HFF-Myc (cell line): ENCODE measurements at places on chromosomes 11 and 22.

DNA sequence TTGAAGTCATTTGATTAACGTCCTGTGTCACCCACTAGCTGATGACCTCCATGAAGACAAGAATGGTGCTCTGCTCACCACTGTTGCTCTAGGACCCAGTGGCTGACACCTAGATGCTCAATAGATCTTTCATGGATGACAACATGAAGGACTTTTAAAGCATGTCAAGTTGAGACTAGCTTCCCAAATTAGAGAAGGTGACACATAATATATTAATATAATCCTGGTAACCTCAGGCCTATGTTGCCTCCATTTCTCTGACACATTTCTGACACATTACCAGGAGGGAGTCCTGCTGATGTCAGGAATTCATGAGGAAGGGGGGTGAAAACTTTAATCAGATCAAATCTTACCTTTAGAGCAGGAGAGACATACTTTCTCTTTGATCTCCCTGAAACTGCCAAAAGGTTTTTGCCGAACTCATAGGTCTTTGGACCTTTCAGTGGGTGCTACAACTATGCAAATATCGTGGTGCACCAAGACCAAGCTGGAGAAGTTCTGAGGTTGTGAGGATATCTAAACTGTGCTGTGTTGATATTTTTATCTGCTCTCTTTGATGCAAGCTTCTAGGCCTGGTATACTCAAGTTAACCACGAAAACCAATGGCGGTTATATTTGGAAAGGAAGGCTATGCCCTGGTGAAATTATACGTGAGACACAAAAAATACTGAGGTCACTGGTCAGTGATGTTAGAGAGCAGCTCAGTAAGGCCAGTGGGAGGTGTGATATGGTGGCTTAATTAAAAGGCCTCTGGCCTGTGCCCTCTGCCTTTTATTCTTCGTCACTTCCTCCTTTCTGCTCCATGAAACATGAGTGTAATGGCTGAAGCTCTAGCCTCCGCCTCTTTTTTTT lies 13.2 kb upstream of the AMPD3 start:
- no peak for DNase-seq

- no peak for DNase-seq
Observed at GRCh38 chr11:66856496-66857233, at the start of gene LRFN4. LRFN4 (plus strand) TSS chr11:66857064; CDS start chr11:66857745, 681 bp downstream.

GRCh38 chr11:2818021-2818420 lies 67.6 kb downstream of the CDKN1C start:
- DNase-seq = no peak

DNA sequence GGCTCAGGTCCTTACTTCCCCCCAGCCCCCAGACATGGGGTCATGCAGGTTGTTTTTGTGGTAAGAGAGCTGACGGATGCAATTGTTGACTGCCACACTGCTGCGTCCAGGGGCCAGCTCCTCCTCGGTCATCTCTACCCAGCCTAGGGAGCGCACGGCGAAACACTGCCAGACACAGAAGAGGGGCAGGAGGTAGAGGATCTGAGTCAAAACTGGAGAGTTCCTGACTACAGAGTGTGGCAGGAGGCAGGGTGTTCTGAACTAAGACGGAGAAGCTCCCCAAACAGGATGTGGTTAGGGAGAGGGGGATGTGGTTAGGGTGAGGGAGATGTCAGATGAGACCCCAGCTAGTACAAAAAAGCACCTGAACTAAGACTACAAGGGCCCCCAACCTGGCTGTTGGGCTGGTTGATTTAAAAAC lies 12.3 kb downstream of the SMPD1 start:
- DNase-seq = no peak

GRCh38 chr22:31544481-31545480 lies 48.4 kb downstream of the SFI1 start:
- no peak for DNase-seq

- no peak for DNase-seq
Observed at GRCh38 chr11:6695377-6695776, 12.2 kb upstream of the MRPL17 start.

DNA sequence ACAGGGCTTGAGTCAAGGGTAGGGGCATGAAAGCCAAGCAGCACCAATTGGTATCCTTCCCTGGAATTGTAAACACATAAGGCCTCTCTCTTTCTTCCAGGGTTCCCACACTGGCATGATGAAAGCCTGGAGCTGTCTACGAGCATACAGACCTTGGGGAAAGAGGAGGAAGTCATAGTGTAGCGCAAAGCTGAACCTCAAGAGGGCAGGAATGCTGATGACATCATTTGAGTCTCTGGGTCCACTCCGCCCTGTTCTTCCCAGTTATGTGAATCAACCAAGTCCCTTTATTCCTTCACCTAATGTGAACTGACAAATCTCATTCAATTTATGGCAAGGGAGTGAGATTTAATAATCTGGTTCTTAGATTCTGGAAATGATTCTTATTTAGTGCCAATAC lies 266.4 kb upstream of the NCAM1 start:
- DNase-seq = no peak

DNA sequence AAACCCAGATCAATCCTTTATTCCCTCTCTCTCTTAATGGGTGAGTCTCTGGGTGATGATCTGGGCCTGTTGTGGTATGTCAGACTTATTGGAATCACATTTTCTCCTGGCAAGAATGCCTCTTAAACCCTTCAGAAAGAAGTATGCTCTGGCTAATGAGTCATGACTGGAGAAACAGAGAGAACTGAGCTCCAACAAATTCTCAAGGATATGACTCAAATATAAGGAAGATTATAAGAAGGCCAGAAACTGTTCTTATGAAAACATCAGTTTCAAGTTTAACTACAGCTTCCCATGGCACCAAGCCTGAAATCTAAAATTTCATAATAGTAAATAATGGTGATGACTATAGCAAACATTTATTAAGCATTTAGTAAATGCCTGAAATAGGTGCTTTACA lies 83.9 kb downstream of the OR5AK2 start:
- DNase-seq = peak; percentile 21

DNA sequence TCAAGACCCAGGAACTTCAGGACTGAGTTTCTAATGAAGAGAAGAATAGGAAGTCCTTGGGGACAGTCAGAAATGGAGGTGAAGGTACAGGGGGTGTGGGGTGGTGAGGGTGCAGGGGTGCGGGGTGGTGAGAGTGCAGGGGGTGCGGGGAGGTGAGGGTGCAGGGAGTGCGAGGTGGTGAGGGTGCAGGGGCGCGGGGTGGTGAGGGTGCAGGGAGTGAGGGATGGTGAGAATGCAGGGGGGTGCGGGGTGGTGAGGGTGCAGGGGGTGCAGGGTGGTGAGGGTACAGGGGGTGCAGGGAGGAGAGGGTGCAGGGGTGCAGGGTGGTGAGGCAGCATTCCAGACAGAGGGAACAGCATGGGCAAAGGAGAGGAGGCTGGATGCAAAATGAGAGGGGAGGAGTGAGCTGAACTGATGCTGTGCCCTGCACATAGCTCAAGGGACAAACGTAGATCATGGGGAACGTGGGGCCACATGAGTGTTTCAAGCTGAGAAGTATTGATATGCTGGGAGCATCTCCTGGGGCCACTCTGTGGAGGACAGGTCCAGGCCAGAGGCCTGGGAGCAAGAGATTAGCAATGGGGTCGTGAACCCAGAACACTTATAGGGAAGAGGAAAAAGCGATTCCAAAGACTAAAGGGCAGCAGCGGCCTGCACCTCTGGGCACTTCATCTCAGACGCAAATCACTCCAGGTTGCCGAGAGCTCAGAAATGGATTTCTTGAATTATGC lies 23.7 kb upstream of the DAGLA start:
- DNase-seq = no peak

GRCh38 chr22:41243361-41243760 lies 2.6 kb upstream of the CHADL start:
- no peak for DNase-seq

GRCh38 chr11:60844045-60844869 lies 2.3 kb downstream of the CCDC86 start:
- DNase-seq = no peak

DNA sequence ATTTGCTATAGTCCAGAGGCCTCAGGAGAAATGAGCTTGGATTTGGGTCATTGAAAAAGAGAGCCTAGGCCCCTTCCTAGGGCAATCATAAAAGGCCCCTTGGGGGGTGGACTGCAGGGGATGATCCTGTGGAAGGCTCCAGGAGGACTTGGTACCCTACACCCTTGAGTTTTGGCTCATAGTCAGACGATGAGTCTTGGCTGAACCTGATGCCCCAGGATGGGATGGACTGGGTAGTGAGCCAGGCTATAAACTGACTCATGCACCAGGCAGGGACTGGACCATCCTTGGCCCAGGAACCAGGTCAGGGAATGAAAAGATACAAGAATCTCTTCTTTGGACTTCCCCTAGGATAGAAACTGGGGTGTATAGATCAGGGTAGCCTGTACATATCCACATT lies 54.2 kb downstream of the NAV2 start:
- no peak for DNase-seq

- no peak for DNase-seq
Observed at GRCh38 chr11:127675581-127675980, 675.0 kb upstream of the KIRREL3 start.

GRCh38 chr11:85494396-85494795 lies 132.7 kb downstream of the DLG2 start:
- no peak for DNase-seq

DNA sequence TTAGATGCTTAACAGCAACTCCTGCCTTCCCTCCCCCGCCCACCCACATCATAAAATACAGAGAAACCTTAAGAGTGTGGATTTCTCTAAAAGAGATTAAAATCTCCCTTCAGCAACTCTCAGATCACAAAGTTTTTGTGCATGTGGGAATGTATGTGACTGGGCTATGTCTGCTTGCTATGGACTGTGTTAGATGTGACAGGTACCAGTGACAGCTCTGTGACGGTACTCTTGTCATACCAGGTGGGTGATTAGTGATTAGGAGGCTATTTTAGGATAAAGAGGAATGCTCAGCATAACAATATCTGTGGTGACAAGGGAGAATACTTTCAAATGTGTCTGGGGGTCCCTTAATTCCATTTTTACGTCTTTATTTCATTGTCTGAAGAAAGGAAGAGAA lies 60.2 kb downstream of the SYT9 start:
- no peak for DNase-seq

DNA sequence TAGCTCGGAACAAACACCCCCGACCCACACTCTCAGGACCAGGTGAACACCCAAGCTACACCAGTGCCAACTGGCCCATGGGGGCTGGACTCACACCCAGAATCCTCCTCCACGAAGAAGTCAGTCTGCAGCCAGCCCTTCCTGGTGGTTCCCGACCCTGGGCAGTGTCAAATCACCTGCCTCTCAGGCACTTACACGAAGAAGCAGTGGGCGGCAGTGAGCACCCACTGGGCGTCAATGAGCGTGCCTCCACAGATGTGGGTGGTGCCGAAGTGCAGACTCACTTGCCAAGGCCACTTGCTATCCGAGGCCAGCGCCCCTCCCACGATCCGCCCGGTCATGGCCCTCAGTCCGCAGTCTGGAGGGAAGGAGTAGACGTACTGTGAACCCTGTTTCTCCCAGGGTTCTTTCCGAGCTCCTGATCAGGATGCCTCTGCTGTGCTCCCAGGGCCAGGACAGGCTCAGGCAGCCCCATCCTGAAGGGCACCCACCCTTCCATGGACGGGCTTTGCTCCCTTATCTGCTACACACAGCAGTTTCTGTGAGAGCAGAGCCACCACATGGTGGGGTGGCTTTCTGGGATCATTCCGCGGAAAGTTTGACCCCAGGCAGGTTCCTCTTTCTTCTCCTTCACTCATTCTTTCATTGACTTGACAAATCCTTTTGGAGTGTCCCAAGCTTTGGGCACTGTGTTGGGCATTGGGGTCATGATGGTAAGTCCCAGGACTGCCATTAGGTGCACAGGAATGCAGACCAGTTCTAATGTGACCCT lies 19.4 kb downstream of the TMPRSS13 start:
- no peak for DNase-seq

- DNase-seq = no peak
Observed at GRCh38 chr11:65857500-65857852, 504 bp downstream of the CFL1 start.

- no peak for DNase-seq
Observed at GRCh38 chr11:19501631-19502030, 211.0 kb upstream of the NAV2 start.

- no peak for DNase-seq
Observed at GRCh38 chr11:3167143-3168119, 2.3 kb upstream of the OSBPL5 start.

- DNase-seq = no peak
Observed at GRCh38 chr22:46830841-46831240, 68.4 kb downstream of the TBC1D22A start.

- DNase-seq = no peak
Observed at GRCh38 chr11:33624083-33624482, 76.5 kb downstream of the C11orf91 start.

GRCh38 chr11:15750535-15751308 lies 605.6 kb downstream of the SOX6 start:
- no peak for DNase-seq

DNA sequence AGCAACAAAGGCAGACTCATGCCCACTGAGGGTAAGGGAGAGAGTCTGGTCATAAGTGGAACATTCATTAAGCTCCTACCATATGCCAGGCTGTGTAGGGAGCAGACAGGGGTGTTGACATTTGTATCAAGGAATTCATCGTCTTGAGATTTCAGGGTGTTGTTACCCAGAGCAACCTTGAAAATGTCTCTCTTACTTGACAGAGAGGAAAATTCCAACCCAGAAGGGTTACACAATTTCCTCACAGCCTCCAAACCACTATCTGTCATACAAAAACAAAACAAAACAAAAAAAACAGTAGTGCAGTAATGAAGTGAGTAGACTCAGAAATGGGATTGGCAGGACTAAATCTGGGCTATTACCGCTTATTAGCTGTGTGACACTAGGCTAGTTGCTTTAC lies 113.2 kb downstream of the MIAT start:
- DNase-seq = no peak

GRCh38 chr11:129933891-129934290 lies 38.5 kb upstream of the NFRKB start:
- DNase-seq = no peak

GRCh38 chr22:47600281-47600680 lies 837.8 kb downstream of the TBC1D22A start:
- DNase-seq = no peak

- no peak for DNase-seq
Observed at GRCh38 chr11:28342716-28343115, 234.5 kb downstream of the METTL15 start.

DNA sequence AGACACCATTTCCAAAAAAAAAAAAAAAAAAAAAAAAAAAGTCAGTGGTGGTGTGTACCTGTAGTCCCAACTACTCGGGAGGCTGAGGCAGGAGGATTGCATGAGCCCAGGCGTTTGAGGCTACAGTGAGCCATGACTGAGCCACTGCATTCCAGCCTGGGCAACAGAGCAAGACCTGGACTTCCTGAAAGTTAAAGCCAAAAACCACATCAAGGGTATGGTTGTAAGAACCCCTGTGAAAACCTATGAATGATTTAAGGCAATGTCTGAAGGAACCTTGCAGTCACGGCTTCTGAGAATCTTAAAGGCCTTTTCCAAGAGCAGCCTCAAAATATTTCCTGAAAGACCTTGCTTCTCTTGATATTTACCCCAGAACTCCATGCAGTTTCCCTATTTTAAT lies 30.5 kb upstream of the MSANTD2 start:
- DNase-seq = no peak
